Esophagus muscularis mucosa (tissue), 4 donors: ENCODE measurements at places on chromosomes 11 and 22. TPM values are rescaled to one million over a fixed set of nuclear protein-coding genes. Genes with fewer than 3 reads are reported as not detected.

TUB gene
- total RNA-seq: 18.3 TPM

APOBEC3B gene
- 0.50 TPM for total RNA-seq

NPAS4 gene
- 1.2 TPM for total RNA-seq

SCGB1A1 gene
- not detected for total RNA-seq

ANGPTL5 gene
- 0.42 TPM for total RNA-seq

GRAP2 gene
- 2.9 TPM for total RNA-seq

PKNOX2 gene
- 2.9 TPM for total RNA-seq

NELL1 gene
- 0.65 TPM for total RNA-seq

ASCL2 gene
- 0.83 TPM for total RNA-seq

CASTOR1 gene
- total RNA-seq: 17.2 TPM

CARNS1 gene
- total RNA-seq: 1.6 TPM

OTOG gene
- total RNA-seq: not detected

C11orf52 gene
- 1.8 TPM for total RNA-seq

PRR33 gene
- not detected for total RNA-seq

OR51I1 gene
- not detected for total RNA-seq

DNA sequence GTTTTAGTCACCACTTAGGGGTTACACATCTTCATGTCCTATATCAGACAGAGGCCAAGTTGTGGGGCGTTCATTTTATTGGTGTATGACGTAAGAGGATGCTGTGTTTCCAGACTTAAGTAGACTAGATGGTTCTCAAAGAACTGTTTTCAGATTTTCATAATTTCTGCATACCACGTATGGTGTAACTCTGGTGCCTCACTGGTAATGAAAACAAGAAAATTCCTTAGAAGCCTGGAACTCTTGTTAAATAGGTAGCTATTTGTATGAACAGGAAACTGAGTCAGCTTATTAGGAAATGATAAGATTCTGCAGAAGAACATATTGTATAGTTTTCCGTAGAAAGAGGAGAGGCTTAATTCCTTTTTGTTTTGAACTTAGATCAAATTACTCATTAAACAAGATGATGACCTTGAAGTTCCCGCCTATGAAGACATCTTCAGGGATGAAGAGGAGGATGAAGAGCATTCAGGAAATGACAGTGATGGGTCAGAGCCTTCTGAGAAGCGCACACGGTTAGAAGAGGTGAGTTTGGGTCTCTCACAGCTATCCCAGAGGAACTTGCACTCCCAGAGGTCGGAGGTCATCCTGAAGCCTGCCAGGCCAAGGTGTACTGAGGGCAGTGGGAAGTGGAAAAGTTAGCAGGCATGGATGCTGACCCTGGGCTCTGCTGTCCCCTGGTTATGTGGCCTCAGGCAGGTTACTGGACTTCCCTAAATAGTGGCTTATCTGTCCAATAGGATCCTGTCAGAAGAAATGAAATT lies 3.9 kb downstream of the CDC45 start:
- H3K27ac ChIP-seq: no peak overlapping the region
- no peak overlapping the region for H3K4me3 ChIP-seq
- H3K4me1 ChIP-seq: peaks cover 7% of the 10 kb centered on the region
- DNase-seq: no peak
- no peaks in the 10 kb centered on the region for H3K36me3 ChIP-seq

GRCh38 chr11:66864924-66865697 lies 8.2 kb downstream of the LRFN4 start:
- no peaks in the 10 kb centered on the region for H3K36me3 ChIP-seq
- H3K4me1 ChIP-seq: no peaks in the 10 kb centered on the region
- no peak for DNase-seq
- no peak overlapping the region for H3K4me3 ChIP-seq
- H3K27ac ChIP-seq: no peak overlapping the region

DNA sequence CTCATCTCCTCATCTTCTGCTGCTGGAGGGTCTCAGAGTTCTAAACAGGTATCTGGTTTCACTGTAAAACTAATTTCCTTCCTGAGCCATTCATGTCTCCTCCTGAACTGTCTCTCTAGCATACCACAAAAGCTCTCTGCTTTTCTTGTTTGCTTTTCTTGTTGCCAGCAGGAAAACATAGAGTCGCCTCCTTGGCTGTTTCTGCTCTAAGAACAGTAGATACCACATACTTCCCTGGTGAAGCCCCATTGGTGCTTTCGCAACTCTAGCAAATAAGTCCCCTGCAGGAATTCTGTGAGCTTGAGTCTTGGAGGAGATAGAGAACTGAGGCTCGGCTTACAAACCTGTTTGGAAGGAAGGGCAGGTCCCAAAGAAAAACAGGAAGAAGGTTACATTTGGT lies 7.0 kb downstream of the DIXDC1 start:
- H3K4me1 ChIP-seq: peaks cover 46% of the 10 kb centered on the region
- no peak overlapping the region for H3K4me3 ChIP-seq
- peak overlapping the region; percentile 60 for H3K27ac ChIP-seq
- H3K27me3 ChIP-seq: no peaks in the 10 kb centered on the region

GRCh38 chr11:10632483-10632882 lies 61.1 kb downstream of the IRAG1 start:
- peaks cover 7% of the 10 kb centered on the region for H3K4me1 ChIP-seq
- no peaks in the 10 kb centered on the region for H3K27me3 ChIP-seq
- DNase-seq: no peak

DNA sequence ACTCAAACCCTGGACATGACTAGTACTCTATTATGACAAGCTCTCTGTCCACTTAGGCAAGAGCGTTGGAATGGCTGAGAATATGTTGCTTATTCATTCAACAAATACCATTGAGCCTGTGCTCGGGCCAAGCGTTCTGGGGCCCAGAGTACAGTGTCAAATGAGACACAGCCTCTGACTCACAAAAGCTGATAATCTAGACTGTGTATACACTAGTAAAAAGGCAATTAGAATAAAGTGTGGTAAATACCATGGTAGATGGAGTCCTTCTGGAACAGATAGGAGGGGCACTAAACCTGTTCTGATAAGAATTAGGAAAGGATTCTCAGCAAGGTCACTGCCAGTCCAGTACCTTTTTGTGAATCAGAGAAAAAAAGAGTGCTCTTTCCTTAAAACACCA lies 24.7 kb downstream of the KCNE3 start:
- no peaks in the 10 kb centered on the region for H3K36me3 ChIP-seq
- no peak overlapping the region for H3K27ac ChIP-seq
- no peaks in the 10 kb centered on the region for H3K27me3 ChIP-seq
- H3K4me3 ChIP-seq: no peak overlapping the region

- no peak overlapping the region for H3K4me3 ChIP-seq
- peaks cover 74% of the 10 kb centered on the region for H3K4me1 ChIP-seq
- H3K36me3 ChIP-seq: no peaks in the 10 kb centered on the region
These were observed 7.3 kb downstream of the RSF1 start for GRCh38 chr11:77813256-77813655.

GRCh38 chr11:34149786-34150185 lies 44.4 kb downstream of the NAT10 start:
- no peak overlapping the region for H3K27ac ChIP-seq
- no peak for DNase-seq
- H3K4me1 ChIP-seq: peaks cover 7% of the 10 kb centered on the region
- no peaks in the 10 kb centered on the region for H3K27me3 ChIP-seq
- no peak overlapping the region for H3K4me3 ChIP-seq
- peaks cover 97% of the 10 kb centered on the region for H3K36me3 ChIP-seq

- H3K27me3 ChIP-seq: no peaks in the 10 kb centered on the region
- H3K4me1 ChIP-seq: peaks cover 8% of the 10 kb centered on the region
- peak; percentile 82 for DNase-seq
- H3K27ac ChIP-seq: no peak overlapping the region
These were observed 4.8 kb upstream of the FBXO7 start for GRCh38 chr22:32469799-32470212.

GRCh38 chr11:131146827-131147490 lies 223.5 kb upstream of the NTM start:
- H3K27ac ChIP-seq: no peak overlapping the region
- no peak overlapping the region for H3K4me3 ChIP-seq
- no peaks in the 10 kb centered on the region for H3K36me3 ChIP-seq
- DNase-seq: no peak
- H3K4me1 ChIP-seq: no peaks in the 10 kb centered on the region
- no peaks in the 10 kb centered on the region for H3K27me3 ChIP-seq

DNA sequence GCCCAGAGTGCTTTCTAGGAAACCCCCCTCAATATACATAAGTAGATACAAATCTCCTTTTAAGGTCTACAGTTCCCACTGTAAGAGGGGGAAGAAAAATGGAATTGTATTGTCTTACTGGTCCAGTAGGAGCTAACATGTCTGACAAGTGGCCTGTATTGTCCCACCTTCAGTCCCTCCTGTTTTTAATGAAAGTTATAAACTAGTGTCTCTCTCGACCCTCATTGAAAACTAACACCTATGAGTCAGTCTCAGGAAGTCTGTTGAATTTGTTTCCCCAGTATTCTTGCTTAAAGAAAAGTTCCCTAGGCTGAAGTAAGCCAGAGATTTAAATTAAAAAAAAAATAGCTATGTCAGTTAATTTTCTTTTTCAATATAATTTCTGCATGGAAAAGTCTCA lies 69.3 kb downstream of the TTC17 start:
- no peak overlapping the region for H3K4me3 ChIP-seq
- H3K36me3 ChIP-seq: peaks cover 52% of the 10 kb centered on the region
- H3K4me1 ChIP-seq: no peaks in the 10 kb centered on the region
- H3K27me3 ChIP-seq: no peaks in the 10 kb centered on the region
- H3K27ac ChIP-seq: no peak overlapping the region

- no peaks in the 10 kb centered on the region for H3K4me1 ChIP-seq
- DNase-seq: peak; percentile 31
- H3K27me3 ChIP-seq: no peaks in the 10 kb centered on the region
- H3K27ac ChIP-seq: no peak overlapping the region
- H3K4me3 ChIP-seq: no peak overlapping the region
- no peaks in the 10 kb centered on the region for H3K36me3 ChIP-seq
These were observed 54.7 kb upstream of the CCDC89 start for GRCh38 chr11:85740481-85741400.

GRCh38 chr11:125062931-125063428 lies at the start of gene SLC37A2:
SLC37A2 (plus strand) TSS chr11:125063305; CDS start chr11:125063368, 63 bp downstream.
- peak; percentile 92 for DNase-seq
- no peaks in the 10 kb centered on the region for H3K27me3 ChIP-seq
- H3K4me1 ChIP-seq: peaks cover 18% of the 10 kb centered on the region
- peak within 1 kb of the TSS; percentile 76 for H3K27ac ChIP-seq
- no peaks in the 10 kb centered on the region for H3K36me3 ChIP-seq

DNA sequence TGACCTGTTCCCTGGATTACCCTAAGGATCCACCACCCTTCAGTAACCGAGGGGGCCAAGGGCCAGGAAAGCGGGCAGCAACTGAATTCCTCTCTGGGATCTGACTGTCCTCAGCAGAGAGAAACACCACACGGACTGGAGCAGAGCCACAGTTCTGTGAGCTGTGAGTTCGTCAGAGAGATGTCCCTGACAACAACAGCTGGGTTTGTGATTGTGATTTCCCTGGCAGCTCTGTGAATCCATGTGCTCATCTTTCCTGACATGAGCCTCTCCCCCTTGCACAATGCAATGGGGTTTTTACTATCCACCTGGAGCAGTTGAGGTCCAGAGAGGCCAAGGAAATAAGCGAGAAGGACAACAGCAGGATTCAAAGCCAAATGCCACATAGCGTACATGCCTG lies 69.4 kb upstream of the AMPD3 start:
- H3K4me1 ChIP-seq: peaks cover 48% of the 10 kb centered on the region
- H3K27me3 ChIP-seq: no peaks in the 10 kb centered on the region
- H3K36me3 ChIP-seq: no peaks in the 10 kb centered on the region
- H3K4me3 ChIP-seq: no peak overlapping the region
- H3K27ac ChIP-seq: peak overlapping the region; percentile 77

GRCh38 chr11:130156108-130157022 lies 3.2 kb upstream of the ST14 start:
- DNase-seq: no peak
- H3K36me3 ChIP-seq: no peaks in the 10 kb centered on the region
- no peak overlapping the region for H3K4me3 ChIP-seq
- H3K27ac ChIP-seq: no peak overlapping the region
- H3K27me3 ChIP-seq: no peaks in the 10 kb centered on the region

DNA sequence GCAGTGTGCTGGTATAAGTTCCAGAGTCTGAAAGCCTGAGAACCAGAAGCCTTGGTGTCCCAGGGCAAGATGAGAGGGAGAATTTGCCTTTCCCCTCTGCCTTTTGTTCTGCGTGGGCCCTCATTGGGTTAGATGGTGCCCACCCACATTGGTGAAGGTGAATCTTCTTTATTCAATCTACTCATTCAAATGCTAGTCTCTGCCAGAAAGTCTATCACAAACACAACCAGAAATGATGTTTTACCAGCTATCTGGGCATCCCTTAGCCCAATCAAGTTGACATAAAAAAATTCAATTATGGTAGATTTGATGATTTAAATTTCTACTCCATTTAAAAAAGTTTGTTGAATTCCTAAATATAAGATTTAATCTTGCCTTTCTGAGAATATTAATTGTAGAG lies 22.2 kb downstream of the CSTPP1 start:
- DNase-seq: no peak
- no peak overlapping the region for H3K27ac ChIP-seq
- H3K36me3 ChIP-seq: no peaks in the 10 kb centered on the region
- no peaks in the 10 kb centered on the region for H3K27me3 ChIP-seq
